ENCODE measurements at places on chromosomes 5 and 9.
A peak's percentile ranks its signal among the peaks of the same experiment; 100 is the strongest.

DNA sequence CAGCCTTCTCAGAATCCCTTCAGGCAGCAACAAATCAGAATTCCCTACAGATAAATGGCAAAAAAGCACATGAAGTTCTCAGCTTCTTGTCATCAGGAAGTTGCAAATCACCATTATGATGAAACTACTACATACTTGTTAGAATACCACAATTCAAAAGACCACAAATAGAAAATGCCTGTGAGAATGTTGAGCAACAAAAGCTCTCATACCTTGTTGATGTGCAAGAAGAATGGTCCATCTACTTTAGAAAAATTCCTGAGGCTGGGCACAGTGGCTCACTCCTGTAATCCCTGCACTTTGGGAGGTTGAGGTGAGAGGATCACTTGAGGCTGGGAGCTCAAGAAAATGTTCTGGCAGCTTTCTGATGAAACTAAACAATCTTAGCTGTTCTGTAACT, 278.1 kb downstream of the ICE1 start:
- no peak for DNase-seq

DNA sequence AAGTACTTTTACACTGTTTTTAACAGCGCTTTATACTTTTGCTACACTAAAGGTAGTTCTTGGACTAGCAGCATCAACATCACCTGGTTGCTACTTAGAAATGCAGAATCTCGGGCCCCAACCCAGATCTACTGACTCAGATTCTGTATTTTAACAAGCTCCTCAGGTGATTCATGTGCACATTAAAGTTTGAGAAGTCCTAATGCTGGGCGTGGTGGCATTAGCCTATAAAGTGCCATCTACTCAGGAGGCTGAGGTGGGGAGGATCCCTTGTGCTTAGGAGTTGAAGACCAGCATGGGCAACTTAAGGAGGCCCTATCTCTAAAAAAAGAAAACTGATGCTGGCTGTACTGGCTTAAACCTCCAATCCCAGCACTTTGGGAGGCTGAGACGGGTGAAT, 26.7 kb downstream of the TMEM252 start:
- no peak for DNase-seq

DNA sequence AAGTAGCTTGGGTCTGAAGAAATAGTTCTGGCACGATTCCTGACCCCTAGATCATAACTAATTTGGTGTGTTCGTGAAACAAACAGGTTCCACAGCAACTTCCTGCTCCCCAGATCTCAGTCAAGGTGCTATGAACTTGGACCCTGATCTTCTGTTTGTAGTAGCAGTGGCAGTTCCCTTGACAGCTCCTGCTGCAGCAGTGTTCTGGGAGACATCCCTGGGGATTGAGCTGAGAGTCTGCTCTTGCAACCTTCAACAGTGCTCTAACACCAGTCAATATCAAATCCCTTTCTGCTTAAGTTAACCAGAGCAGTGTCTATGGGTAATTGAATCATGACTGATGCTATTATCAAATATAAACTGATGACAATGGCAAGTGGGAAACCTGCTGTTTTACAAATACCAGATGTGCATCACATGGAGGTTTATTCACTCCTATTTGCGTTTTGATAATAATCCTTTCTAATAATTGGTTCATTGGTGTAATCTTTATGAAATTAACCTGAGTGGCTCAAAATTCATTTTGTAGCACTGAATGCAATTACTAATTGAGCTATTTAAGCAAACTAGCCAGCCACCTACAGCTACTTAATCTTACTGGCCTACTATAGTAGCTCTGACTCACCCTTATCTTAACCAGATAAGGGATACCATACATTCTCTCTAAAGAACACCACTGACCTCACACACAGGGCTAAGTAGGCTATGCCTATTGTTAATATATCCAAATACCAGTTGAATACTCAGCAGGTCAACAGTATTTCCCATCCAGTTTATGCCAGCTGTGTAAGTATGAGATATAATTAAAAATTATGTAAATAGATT, 21.9 kb downstream of the KDM4C start:
- peak; percentile 50 for DNase-seq

GRCh38 chr5:33621514-33621913, 180.7 kb downstream of the TARS1 start:
- DNase-seq = no peak

- no peak for DNase-seq
These were observed 1.6 kb downstream of the GM2A start for GRCh38 chr5:151254556-151254955.
